ENCODE measurements at places on chromosomes 6 and 20.

- DNase-seq: no peak
These were observed 216.5 kb upstream of the SNX9 start for GRCh38 chr6:157606516-157606915.

- DNase-seq: no peak
These were observed 6.6 kb upstream of the TBC1D7 start for GRCh38 chr6:13334953-13335352.

GRCh38 chr6:123962508-123962907 lies 158.8 kb downstream of the NKAIN2 start:
- DNase-seq: no peak

DNA sequence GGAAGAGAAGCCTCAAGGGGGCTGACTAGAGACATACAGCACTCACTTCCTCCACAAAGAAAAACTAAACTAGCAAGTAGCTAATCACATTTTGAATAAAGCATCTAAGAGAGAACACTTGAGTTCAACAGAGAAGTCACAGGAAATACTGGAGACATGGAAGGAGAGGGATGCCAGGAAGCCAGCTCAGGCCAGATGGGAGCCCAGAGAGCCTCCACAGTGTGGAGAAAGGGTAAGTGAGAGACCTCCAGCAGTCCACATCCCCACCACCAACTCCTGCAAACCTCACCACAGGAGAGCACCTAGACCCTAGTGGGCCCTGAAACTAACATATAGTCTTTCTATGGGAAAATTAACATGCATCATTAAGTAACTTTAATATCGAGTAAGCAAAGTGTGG lies 79.2 kb downstream of the EPM2A start:
- no peak for DNase-seq

GRCh38 chr6:47111685-47112084 lies 69.6 kb upstream of the ADGRF1 start:
- DNase-seq: no peak

DNA sequence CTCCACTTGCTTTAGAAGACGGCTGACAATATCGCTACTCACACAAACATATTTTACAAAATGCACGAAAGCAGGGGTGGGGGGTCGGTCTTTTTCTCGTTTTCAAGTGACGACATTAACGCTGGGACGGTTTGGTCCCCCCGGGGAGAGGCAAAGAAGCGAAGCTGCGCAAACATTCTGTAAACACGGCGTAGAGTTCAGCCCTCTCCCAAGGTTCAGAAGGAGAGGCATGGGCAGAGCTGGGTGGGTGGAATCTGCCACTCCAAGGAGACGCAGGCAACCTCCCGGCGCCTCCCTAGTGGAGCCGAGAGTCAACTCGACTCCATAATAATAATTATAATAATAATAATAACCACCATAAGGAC lies 2.4 kb downstream of the NKX2-2 start:
- DNase-seq: no peak

GRCh38 chr6:167699141-167699931 lies 127.4 kb upstream of the AFDN start:
- peak; percentile 25 for DNase-seq

DNA sequence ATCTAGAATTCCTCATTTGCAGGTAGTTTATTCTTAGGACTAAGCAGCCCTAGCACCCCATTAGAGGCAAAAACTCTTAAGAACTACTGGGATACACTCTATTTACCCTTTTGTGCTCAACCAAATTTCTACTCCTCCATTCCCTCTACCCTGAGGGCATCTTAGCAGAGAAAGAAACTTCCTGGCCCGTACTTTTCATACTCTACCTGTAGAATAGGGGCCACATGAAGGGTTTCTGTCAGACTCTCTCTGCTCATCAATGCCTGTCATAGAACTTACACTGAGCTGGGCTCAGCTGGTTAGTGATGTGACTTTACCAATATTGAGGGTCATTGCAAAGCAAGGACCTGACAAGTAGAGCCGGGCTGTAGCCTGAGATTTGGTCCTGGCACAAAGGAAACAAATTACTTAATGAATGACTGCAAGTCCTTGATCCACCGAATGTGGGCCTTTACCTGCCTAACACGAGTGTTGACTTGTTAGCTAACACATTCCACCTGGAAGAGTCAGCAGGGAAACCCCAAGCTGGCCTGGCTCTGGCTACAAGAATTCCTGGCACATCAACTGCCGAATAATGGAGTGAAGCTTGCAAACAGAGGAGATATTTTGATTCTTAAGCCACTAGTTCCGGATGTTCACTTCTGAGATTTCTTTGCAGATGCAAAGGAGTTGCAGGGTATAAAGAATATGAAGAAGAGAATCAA lies 280.5 kb upstream of the JAG1 start:
- no peak for DNase-seq

GRCh38 chr6:154592199-154592860 lies 81.8 kb upstream of the CNKSR3 start:
- no peak for DNase-seq

DNA sequence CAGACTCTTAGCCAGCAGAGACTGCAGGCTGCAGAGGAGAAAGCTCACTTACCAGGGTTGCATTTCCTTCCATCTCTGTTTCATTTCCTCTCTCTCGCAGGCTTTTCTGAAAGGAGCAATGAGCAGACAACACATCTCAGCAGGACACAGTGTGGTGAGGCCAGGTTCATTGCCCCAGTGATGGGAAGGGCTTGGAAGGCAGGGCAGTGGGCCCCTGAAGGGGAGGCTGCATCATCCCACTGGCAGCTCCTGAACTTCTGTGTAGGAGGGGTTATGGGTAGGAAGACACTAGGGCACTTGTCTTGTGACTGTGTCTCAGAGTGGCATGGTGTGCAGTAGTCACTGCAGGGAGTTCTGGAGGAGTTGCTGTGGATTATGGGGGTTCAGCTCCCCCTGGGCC lies 246.8 kb downstream of the QKI start:
- no peak for DNase-seq

- DNase-seq: no peak
These were observed 67.2 kb upstream of the LAMP5 start for GRCh38 chr20:9447182-9447581.

GRCh38 chr20:20366551-20366875 lies 1.4 kb upstream of the INSM1 start:
- DNase-seq: no peak

DNA sequence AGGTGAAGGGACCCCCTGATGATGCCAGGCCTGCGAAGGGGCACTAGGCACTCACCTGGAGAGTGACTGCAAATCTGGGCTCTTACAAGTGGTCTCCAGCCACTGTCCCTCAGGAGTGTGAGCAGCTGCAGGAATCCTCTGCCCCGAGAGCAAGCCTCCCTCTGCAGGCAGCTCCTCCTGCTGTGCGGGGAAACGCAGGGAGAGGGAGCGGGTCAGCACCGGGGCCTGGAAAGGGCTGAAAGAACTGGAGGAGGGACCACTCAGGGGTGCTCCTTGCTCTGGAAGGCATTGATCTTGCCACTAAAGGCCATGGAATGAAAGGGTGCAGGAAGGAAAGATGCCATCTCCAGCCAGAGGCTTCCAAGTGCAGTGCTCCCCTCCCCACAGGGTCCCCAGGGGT lies 168.0 kb downstream of the CDH4 start:
- no peak for DNase-seq

- no peak for DNase-seq
These were observed 520.6 kb downstream of the HDGFL1 start for GRCh38 chr6:23089981-23090380.

- DNase-seq: no peak
These were observed 857.6 kb upstream of the SLC35B3 start for GRCh38 chr6:9292975-9293374.

- no peak for DNase-seq
These were observed 312.4 kb downstream of the UTRN start for GRCh38 chr6:144597511-144597910.

GRCh38 chr6:82017288-82017687 lies 230.3 kb downstream of the IBTK start:
- DNase-seq: no peak

All from stimulated activated CD4-positive, alpha-beta T cell treated with anti-CD3 and anti-CD28 coated beads, TNF-alpha, amount 100 ng/mL, for 48 hours (primary cell).